DMS 273 treated with DMSO at 0.1 percent for 48 hours (cell line): ENCODE measurements at places on chromosomes 7 and 10.

DNA sequence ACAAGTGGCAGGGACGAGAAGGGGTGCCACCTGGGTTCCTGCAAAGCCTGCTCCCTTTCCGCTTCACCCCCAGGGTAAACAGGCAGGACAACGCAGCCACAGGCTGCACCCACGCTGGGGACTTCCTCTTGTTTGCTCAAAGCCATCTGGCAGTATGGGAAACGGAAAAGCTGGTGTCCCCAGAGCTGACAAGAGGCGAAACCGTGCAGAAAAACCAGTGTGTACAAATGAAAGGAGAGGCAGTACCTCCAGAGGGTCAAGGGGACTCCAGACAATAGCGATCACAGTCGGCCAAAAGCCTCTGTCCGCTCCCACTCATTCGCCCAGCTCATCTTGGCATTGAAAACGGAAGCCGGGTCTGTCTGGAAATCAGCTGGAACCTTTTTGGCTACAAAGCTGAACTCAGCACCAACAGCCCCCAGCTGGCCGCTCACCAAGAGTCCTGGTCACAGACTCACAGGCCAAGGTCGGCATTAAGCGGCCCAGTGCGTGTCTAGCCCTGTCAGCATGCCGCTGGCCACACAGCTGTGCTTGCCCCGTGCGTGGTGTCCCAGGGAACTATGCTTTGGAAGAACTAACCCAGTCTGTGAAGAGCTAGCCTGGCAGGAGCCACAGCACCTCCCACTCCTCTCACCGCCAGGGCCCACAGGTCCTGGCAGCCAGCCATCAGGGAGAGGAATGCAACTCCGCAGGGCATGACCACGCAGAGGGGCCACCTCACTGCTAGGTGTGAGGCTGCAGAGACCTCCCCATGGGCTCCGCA lies 10.4 kb downstream of the TNS3 start:
- no peak for DNase-seq

DNA sequence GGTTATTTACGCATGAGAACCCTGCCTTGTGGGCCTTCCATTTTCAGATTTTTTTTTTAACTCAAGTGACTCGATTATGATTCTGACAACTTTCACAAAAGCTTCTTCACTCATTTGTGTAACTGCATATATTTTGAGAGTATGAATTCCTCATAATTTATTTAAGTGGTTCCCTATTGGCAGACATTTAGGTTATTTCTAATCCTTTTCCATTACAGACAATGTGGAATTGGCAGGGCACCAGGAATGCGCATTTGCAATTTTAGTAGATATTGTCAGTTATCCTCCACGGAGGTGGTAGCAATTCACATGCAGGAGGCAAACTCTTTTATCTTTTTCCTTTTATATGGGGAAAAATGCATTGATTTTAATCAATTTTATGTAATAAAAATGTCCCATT lies 2.5 kb downstream of the TMEM176B start:
- DNase-seq: no peak

DNA sequence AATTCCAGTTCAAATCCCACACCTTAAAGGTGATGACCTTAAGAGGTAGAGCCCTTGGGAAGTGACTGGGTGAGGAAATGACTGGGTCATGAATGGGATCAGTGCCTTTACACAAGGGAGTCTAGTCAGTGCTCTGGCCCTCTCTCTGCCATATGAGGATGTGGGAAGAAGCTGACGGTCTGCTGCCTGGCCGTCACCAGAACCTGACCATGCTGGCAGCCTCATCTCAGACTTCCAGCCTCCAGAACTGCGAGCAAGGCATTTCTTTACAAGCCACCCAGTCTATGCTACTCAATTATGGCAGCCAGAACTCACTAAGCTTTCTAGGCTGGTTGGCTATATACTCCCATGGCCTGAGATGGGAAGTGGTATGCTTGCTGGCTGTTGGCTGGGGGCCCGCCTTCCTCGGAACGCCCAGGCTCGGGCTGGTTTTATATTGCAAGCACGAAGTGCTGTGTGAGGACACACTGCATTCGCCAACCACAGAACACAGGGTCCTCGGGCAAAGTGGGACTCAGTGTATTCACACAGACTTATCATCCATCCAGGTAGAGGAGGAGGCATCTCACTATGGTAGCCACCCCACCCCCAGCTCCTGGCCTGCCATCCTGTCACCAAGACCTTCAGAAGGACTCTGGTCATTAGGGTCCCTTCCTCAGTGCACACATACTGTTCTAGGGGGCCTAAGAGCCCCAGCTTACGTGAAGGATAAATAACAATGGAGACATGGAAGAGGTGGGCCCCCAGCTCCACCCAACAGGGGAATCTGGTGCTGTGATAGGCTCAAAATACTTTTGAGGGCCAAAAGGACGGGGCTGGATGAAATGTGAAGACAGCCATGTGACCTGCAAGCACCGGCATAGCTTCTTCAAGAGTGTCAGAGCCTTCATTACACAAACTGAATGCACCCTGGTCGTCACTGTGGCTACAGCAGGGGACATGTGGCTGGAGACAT lies 49.0 kb downstream of the ZRANB1 start:
- DNase-seq: no peak

DNA sequence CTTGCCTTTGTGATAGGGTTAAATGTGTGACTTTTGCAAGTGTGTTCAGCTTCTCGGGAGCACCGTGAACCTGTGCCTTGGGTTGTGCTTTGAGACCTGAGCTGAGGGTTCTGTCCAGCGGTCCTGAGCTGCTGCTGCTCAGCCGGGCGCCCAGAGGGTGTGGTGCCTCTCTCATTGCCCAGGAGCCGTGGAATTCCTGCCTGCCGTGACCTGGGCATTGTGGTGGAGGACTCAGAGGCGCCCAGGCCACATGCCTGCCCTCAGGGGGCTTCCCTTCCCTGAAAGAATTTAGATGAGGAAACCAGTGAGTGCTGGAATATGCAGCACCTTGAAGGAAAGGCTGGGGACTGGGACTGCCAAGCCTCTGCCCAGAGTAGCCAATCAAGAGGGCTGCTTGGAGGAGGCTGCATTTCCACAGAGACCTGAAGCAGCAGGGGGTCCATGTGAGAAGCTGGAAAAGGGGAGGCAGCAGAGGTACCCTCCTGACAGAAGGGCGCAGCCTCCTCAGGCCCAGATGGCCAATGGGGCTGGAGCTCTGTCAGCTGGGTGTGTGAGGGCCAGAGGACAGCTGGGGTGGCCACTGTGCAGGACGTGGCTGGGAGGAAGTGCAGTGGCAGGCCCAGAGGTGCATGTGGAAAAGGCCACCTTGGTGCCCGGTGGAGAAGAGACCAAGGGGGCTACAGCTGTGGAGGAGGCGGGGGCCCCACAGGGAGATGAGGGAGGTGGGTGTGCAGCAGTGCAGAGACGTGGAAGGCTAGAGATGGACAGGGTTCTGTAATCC lies 107.3 kb downstream of the NKX6-2 start:
- no peak for DNase-seq

GRCh38 chr7:97026715-97027426 lies 2.2 kb upstream of the DLX5 start:
- no peak for DNase-seq

DNA sequence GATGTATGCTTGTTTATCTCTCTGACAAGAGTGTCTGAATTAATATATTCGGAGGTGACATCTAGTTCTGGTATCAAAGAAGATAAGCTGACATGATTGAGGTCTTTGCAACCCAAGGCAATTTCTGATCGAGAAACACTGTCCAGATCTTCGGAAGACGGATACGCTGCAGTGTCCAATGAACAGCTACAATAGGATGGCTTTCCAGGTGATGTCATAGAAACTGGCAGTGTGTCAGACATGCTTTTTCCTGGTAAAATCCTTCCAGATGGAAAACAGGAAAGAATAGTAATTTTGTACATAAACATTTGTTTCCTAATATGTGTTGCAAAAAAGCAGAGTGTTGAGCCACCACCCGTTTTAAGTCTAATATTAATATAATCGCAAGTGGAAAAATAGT lies 33.4 kb downstream of the VWDE start:
- no peak for DNase-seq

DNA sequence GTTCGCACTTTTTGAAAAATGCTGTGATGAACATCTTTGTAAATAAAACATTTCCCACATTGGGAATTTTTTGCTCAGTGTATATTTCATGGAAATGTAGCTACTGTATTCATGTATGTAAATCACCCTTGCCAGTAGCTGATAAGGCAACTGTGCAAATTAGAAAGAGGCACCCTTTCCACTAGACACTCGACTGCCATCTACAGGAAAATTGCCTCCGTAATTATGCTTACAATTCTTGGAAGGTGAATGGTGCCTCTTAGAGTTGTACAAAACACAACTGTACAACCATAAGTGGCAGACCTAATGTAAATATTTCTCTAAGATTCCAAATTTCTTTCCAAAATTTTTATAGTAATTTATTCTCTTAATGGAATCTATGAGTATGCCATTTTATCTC lies 491.7 kb downstream of the CCSER2 start:
- DNase-seq: peak; percentile 39

- DNase-seq: no peak
Observed at GRCh38 chr7:133191787-133192186, 61.1 kb upstream of the EXOC4 start.

GRCh38 chr7:123204206-123204835 lies 4.6 kb upstream of the SLC13A1 start:
- no peak for DNase-seq

DNA sequence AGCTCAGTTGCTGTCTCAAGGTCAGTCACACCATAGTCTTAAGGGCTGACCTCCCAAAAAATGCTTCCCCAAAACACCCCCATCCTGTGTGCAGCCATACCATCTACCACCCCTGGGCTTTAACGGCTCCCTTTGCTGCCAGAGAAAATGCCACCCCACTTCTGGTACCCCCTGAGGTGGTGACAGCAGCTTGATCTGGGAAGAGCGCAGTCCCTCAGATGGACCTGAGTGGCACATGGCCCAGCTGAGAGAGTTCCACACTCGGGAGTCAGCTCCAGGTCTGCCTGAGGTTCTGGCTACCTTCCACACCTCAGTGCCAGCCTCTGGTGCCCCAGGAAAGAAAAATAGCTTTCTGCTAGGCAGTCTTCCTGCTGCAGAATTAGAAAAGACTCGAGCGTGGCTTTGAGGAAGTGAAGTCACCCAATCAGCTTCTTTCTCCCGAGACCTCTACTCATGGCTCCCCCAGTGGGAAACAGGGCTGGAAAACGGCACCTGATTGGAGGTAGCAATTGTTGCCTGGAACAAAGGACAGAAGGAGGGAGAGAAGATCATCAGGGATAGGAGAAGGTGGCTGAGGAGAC lies 151.7 kb downstream of the ARHGAP21 start:
- no peak for DNase-seq

DNA sequence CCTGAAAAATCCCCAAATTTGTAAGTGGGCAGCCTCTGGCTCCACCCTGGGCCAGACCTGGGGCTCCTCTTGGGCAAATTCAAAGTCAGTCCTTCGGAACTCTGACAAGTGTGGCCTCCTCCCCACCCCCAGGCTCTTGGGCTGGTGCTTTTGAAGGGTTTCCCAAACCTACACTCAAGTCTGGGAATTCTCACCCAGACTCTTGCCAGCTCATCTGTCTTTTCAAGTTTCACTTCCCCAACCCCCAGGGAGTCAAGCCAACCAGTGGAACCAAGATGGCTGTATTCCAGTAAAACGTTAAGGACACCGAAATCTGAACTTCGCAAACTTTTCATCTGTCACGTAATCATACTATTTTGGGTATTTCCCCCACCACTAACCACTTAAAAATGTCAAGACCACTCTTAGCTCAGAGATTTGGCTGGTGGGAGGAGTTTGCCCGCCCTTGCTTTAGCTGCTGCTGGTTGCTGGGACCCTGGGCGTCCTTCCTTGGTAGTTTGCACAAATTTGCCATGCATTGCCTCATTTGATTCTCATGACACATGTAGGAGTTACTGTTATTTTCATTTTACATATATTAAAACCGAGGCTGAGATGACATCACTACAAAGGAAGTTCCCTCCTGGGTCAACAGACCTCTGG lies 1.7 kb upstream of the MYO1G start:
- DNase-seq: no peak

GRCh38 chr10:132056663-132057062 lies 9.1 kb upstream of the JAKMIP3 start:
- no peak for DNase-seq

DNA sequence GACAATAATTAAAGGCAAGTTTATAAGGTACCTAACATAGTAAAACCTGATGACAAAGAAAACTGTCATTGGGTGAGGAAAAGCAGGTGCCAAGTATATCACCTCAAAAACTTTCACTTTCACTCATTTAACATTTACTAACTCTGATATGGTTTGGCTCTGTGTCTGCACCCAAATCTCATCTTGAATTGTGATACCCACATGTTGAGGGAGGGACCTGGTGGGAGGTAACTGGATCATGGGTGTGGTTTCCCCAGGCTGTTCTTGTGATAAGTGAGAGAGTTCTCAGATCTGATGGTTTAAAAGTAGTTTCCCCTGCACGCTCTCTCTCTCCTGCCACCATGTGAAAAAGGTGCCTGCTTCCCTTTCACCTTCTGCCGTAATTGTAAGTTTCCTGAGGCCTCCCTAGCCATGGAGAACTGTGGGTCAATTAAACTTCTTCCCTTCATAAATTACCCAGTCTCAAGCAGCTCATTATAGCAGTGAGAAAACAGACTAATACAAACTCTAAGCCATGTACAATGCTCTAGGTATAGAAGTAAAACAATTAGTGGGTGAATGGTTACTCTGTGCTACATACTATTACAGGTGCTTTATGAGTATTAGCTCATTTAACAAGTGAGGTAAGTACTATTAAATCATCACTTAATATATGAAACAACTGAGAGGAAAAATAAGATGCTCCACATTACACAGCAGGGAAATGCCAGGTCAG lies 199.0 kb downstream of the CHCHD3 start:
- DNase-seq: no peak

DNA sequence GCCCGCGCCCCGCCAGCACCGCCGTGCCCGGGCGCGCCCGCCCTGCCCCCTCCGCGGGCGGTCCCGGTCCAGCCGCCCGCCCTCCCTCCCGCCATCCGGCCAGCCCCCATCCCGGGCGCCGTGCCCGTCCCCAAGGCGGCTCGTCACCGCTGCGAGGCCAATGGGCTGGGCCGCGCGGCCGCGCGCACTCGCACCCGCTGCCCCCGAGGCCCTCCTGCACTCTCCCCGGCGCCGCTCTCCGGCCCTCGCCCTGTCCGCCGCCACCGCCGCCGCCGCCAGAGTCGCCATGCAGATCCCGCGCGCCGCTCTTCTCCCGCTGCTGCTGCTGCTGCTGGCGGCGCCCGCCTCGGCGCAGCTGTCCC lies at the start of gene HTRA1:
HTRA1 (plus strand) TSS at position 187 of the 362 bp plus-strand sequence; CDS start at position 287, 100 bp downstream.
- no peak for DNase-seq

DNA sequence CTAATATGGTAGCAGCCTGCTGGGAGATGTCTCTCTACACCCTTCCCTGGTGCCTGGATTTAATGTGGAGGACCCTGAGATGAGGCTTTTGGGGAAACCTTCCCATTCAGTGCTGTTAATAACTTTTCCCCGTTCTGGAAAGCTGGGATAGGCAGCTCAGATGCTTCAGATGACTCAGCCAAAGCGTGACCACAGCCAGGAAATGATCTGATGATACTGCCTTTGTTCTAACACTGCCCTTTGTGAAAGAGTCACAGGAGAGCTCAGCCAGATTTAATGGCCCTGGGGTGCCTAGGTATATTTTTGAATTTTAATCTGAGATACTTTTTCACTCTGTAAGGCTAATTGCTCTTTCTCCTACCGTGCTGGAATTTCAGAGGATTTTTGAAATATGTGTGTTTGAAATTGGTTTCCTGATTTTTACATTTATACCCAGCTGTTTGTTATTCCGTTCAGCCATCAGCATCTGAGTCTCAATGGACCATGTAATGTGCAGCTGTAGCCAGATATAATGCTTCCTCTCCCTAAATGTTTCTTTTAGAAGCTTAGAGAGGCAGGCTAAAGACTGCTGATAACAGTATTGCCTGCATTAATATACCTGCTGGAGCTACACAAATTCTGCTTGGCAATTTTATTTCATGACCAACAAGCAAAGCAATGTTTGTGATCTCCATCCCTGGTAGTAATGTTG lies 17.8 kb downstream of the CELF2 start:
- DNase-seq: no peak

- DNase-seq: no peak
Observed at GRCh38 chr7:31492086-31492485, 21.8 kb upstream of the ITPRID1 start.
